ENCODE measurements at places on chromosomes 3 and 15.

- DNase-seq = no peak
These were observed 2.9 kb downstream of the SEMA3F start for GRCh38 chr3:50157827-50158529.

DNA sequence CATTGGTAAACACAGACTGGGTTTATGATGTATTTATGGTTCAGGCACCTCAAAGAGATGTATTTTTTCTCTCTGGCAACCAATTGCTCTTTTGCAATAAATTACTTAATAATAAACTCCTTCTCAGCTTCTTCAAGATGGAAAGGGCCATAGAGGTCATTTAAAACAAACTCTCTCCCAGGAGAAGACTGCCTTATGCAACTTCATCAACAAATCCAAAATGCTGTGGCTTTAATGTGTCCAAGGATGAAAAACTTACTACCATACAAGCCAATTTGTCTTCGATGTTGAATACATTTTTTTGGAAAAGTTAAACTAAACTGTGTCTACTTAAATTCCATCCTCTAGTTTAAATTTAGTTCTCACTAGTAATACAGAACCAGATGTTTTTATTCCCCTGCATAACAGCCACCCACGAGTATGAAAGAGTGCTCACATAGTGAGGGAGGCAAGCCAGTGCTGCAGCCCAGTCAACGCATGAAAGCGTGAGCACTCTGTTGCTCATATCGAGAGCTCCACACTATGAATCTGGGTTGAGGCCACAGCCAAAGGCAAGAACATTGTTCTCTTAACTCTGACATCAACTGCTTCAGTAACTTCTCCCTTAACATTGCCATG is 761.3 kb upstream of the GRM7 start:
- DNase-seq = no peak

- no peak for DNase-seq
These were observed 46.2 kb downstream of the C3orf38 start for GRCh38 chr3:88195951-88196434.

DNA sequence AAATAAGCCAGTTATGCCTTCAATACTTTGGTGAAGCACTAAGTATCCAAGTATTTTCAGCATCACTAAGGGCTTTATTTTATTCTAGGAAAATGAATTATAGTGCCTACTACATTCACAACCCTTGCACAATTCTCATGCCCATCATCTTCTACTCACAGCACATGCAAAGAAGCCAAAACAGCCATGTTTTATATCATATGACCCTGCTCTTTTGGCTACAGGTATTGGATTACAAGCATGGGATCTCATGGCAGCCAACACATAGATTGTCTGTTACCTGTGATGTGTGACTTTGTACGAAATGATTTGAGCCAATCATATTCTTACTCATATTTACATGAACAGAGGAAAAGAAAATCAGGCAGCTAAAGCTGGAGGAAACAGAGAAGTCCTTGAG is 38.6 kb downstream of the STT3B start:
- DNase-seq = no peak

- no peak for DNase-seq
These were observed 103.1 kb downstream of the KLHL25 start for GRCh38 chr15:85691350-85692240.

- no peak for DNase-seq
These were observed 3.3 kb upstream of the ACTR8 start for GRCh38 chr3:53885239-53885638.
